ENCODE measurements at places on chromosomes 5 and 9. TPM values are rescaled to one million over a fixed set of nuclear protein-coding genes. Genes with fewer than 3 reads are reported as not detected.
A peak's percentile ranks its signal among the peaks of the same experiment; 100 is the strongest.

The FCN1 gene
- not detected for total RNA-seq

DNA sequence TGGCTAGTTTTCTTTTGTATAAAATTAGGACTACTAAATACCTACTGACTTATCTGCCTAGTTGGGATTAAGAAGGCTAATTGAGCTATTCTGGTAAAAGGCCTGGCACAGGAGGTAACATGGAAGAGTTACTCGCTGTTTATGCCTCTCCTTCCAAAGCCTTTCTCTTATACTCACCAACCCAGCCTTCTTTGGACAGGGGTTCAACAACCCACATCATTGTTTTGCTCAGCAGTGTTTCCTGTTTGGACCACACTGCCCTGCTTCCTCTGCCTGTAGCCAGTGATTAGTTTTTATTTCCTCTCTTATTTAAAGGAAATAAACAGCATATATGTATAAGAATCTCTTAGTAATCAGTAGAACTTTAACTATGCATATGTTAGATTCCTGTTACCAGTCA is 85.1 kb upstream of the TLX3 start:
- no peaks in the 10 kb centered on the region for H3K27me3 ChIP-seq
- no peaks in the 10 kb centered on the region for H3K4me1 ChIP-seq
- H3K27ac ChIP-seq: no peak overlapping the region
- DNase-seq: no peak

DNA sequence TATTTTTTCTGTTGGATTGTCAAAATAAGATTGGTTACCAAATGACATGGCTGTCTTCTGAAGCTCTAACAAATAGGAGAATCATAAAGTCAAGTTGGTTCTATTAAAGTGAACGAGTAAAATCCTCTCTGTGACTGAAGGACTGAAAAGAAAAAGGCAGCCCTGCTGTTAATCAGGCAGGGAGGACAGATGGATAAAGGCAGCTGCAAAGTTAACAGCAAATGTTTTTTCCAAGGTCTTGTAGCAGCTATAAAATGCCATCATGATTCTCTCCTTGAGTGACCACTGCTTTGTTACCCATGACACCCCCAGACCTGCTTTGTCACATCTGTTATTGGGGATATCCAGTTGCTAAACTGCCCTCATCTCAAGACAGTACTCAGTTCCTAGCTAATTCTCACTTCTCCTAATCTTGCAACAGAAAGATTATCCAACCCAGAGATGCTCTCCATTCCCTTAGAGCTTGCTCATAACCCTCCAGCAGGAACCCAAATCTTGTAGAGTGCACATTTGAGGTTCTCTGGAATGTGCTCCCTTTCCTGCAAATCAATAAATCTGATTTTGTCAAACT is 89.7 kb upstream of the PARP8 start:
- no peak overlapping the region for H3K4me3 ChIP-seq
- H3K4me1 ChIP-seq: no peaks in the 10 kb centered on the region
- no peak overlapping the region for H3K27ac ChIP-seq
- H3K36me3 ChIP-seq: no peaks in the 10 kb centered on the region
- DNase-seq: no peak

- no peak overlapping the region for H3K27ac ChIP-seq
Measured at GRCh38 chr9:90423661-90424193, 218.9 kb downstream of the DIRAS2 start.

DNA sequence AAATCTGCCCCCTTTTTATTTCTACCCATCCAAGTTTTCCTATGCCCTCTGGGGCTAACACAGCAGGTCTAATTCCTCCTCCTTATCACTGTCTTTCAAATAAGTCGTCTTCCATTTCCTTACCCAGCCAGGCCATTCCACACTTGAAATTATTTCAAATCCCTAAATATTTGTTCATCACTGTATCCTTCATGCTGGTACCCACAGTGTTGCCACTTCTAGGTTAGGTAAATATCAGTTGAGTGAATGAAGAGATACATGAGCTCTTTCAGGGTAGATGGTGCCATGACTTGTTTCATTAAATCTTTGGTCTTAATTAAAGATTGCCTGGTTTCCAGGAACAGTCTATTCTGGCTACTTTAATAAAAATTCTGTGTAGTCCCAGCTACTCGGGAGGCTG is 35.6 kb upstream of the ADRA1B start:
- H3K36me3 ChIP-seq: no peaks in the 10 kb centered on the region
- H3K4me3 ChIP-seq: no peak overlapping the region
- peaks cover 3% of the 10 kb centered on the region for H3K4me1 ChIP-seq
- H3K27me3 ChIP-seq: peaks cover 21% of the 10 kb centered on the region
- no peak for DNase-seq

The IFNK gene
- total RNA-seq: not detected

- peaks cover 4% of the 10 kb centered on the region for H3K4me1 ChIP-seq
- no peak for DNase-seq
- H3K27me3 ChIP-seq: peaks cover 3% of the 10 kb centered on the region
- H3K27ac ChIP-seq: peak overlapping the region; percentile 10
Measured at GRCh38 chr9:129648092-129648763, 6.3 kb upstream of the ASB6 start.

The EXOSC2 gene
- total RNA-seq: 46.5 TPM

DNA sequence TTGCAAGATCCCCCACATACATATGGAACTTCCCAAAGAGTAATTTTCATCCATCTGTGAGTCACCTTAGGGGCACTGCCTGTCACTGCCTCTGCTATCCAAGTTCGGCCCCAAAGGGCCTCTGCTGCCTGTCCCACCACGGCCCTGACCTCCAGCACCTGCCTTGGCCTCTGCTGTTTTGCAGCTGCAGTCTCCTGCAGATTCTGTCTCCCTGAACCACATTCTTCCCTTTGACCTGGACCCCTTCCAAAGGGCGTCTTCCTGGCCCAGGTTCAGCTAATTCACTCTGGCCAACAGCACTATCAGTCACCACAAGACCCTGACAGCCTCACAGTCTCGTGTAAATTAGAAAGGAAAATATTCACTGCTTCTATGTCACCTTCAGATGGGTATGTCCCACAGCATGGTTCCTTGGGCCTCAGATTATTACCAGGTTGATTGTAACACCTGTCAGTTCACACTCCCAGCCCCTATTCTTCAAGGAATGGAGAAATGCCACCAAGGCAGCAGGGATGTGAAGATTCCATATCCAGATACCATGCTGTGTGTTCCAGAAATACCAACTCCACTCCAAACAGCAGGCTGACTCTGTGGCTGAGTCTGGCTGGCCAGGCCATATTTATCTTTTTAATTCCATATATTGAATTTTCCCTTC is 479.3 kb downstream of the ARHGEF28 start:
- H3K27me3 ChIP-seq: no peaks in the 10 kb centered on the region
- H3K4me3 ChIP-seq: no peak overlapping the region
- H3K36me3 ChIP-seq: no peaks in the 10 kb centered on the region
- no peak for DNase-seq
- no peak overlapping the region for H3K27ac ChIP-seq
- peaks cover 11% of the 10 kb centered on the region for H3K4me1 ChIP-seq

- DNase-seq: no peak
- H3K4me3 ChIP-seq: no peak overlapping the region
- no peaks in the 10 kb centered on the region for H3K36me3 ChIP-seq
- H3K27me3 ChIP-seq: no peaks in the 10 kb centered on the region
- peaks cover 4% of the 10 kb centered on the region for H3K4me1 ChIP-seq
Measured at GRCh38 chr5:19950897-19951296, 37.1 kb downstream of the CDH18 start.

- no peaks in the 10 kb centered on the region for H3K27me3 ChIP-seq
- H3K36me3 ChIP-seq: no peaks in the 10 kb centered on the region
- H3K4me3 ChIP-seq: no peak overlapping the region
Measured at GRCh38 chr5:93342563-93343061, 238.4 kb downstream of the NR2F1-AS1 start.

DNA sequence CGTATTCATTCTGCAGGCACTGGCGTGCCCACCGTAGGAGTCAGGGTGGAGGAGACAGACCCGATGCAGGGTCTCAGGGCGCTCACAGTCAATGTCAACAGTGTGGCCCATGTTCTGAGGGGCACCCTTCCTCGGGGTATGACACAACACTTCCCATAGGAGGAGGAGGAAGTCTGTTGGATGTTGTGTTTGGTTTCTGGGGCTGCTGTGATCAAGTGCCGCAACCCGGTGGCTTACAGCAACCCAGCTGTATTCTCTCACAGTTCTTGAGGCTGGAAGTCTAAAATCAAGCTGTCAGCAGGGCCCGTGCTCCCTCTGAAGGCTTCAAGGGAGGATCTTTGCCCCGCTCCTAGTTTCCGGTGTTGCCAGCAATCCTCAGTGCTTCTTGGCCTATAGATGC is 5.6 kb upstream of the HNRNPAB start:
- H3K4me3 ChIP-seq: no peak overlapping the region
- no peaks in the 10 kb centered on the region for H3K4me1 ChIP-seq
- no peak for DNase-seq

DNA sequence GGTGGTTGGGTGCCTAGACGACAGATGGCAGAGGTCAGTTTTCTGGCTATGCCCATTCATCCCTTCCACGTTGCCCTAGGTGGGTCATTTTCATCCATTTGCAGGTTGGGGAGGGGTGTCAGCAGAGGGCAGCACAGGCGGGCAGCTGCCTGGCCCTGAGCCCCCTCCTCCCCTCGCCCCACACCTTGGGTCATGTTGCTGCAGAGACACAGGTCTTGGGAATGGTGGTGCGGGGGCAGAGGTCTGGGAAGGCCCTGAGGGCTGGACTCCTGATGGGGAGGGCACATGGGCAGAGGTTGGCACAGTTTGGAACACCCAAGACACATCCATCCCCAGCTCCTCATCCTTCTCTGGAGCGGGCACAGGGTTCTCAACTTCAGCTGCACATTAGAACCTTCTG is 103.2 kb upstream of the LMX1B start:
- no peak for DNase-seq
- H3K36me3 ChIP-seq: no peaks in the 10 kb centered on the region
- no peak overlapping the region for H3K27ac ChIP-seq

GRCh38 chr5:176723440-176723839 is 76.2 kb downstream of the TSPAN17 start:
- no peak for DNase-seq
- peaks cover 15% of the 10 kb centered on the region for H3K4me1 ChIP-seq
- H3K36me3 ChIP-seq: no peaks in the 10 kb centered on the region
- H3K27ac ChIP-seq: no peak overlapping the region
- peaks cover 17% of the 10 kb centered on the region for H3K27me3 ChIP-seq

Measured in progenitor cell of endocrine pancreas (in vitro differentiated cells).